ENCODE measurements at places on chromosomes 13 and 19. TPM values are rescaled to one million over a fixed set of nuclear protein-coding genes. Genes with fewer than 3 reads are reported as not detected.

Gene TPTE2
- 0.16 TPM for total RNA-seq

Gene HOMER3
- total RNA-seq, result 27.6 TPM

Gene UQCRFS1
- 27.8 TPM for total RNA-seq

Gene GJB2
- 4.3 TPM for total RNA-seq

Gene PSG1
- total RNA-seq, result not detected

Gene PCDH9
- total RNA-seq, result 3.4 TPM

Gene FGF9
- 1.6 TPM for total RNA-seq

Gene N4BP2L1
- total RNA-seq, result 12.4 TPM

Gene ZFR2
- 0.26 TPM for total RNA-seq

Gene PDE4C
- 11.3 TPM for total RNA-seq

Gene DMPK
- total RNA-seq, result 44.6 TPM

DNA sequence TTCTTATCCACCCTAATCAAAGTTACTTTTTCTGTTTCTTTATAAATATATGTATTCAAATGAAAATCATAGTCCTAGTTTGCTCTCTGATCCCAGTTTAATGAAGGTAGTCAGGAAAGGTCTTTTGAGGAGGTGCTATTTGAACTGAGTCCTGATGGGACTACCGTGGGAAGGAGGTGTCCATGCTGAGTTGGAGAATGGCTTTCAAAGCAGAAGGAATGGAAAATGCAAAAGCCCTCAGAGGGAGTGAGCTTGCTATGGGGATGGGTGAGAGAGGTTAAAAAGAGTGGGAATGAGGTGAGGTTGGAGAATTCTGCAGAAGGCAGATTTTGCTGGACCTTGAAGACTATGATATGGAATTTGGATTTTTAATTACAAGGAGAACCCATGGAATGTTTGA is 193.6 kb downstream of the GPC6 start:
- no peak for DNase-seq

- no peak for DNase-seq
Observed at GRCh38 chr13:46367617-46368327, 19.3 kb downstream of the RUBCNL start.

- no peak for DNase-seq
Observed at GRCh38 chr19:30701178-30701577, 329.0 kb downstream of the ZNF536 start.

DNA sequence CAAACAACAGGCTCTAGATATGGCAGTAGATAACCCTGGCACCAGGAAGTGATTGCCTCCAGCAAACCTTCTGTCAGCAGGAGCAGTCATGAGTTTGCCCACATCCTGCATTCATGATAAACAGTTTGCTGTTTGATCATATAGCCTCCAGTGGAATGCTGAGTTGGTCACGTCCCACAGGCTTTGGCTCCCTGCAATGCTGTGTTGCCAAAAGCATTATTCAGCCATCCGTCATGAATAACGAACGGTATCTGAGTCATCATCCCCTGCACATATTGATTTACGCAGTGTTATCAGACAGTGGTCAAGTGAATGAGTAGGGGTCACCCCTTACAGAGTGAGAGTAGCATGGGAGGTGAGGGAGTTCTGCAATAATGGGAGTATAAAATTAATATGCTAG is 21.9 kb upstream of the ZNF432 start:
- no peak for DNase-seq

DNA sequence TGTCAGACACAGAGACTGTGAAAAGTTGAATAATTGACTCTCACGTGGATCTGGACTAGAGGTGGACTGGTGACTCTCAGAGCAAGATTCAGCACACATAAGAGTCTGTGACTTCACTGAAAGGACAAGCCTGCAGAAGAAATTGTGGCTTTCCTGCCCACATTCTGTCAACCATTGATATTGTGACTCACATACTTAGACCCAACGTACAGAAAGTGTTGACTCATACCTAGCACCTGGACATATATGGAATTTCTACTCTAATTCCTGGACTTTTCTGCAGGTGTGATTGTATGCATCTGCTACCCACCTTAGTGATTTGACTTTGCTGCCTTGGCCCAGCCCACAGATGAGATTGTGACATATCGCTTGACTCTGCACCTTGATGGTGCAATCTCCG is 15.6 kb upstream of the ZNF730 start:
- no peak for DNase-seq

- no peak for DNase-seq
Observed at GRCh38 chr13:111610879-111611278, 290.4 kb downstream of the TEX29 start.

GRCh38 chr19:18415178-18415867 is 3.9 kb upstream of the SSBP4 start:
- DNase-seq, result peak; percentile 83

DNA sequence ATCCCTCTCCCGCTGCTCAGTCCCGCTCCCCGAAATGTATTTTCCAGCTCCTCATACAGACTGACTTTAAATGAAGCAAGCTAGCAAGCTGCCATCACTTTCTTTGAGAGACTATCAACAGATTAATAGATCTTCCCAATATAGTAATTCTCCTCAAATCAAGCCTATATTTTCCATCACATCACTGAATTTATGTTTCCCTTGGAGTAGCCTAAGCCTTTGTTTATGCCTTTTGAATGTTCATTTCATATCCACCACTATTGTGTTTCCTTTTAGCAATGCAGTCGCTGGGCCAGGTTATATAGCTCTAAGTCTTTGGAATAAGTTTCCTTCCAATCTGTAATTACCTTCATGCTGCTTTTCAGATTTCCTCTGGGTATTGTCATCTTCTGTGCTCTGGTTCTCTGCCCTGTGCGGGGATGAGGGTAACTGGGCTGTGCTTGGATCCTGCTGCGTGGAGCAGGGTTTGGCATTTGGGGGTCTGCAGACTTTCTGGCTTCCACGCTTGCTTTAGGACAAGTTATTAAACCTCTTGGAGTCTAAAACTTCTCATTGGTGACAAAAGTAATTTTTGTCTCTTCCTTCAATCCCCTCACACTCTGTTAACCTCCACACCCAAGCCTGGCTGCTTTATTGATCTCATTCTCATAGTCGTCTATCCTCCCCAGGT is 256.9 kb downstream of the DLEU7 start:
- no peak for DNase-seq

GRCh38 chr19:17409990-17410389 is 4.6 kb upstream of the BST2 start:
- DNase-seq, result no peak

- DNase-seq, result no peak
Observed at GRCh38 chr13:38879786-38880185, 110.8 kb downstream of the STOML3 start.

GRCh38 chr13:40629678-40630384 is 36.6 kb downstream of the FOXO1 start:
- no peak for DNase-seq

DNA sequence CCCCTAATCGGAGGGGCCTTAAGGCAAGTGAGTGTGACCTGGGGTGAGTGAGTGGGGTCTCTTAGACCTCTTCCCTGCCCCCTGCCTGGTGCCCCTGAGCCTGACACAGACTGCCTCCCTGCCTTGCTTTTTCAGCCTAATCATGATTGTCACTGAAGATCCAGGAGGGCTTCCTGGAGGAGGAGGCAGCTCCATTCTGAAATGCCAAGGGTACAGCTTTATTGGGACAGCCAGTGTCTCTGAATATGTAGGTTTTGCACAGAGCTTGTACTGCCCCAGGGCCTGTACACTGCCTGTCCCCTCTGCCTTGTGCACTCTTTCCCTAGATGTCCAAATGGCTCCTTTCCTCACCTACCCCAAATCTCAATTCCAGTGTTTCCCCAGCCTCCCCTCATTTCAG is 26.1 kb upstream of the SEMA6B start:
- DNase-seq, result no peak

GRCh38 chr13:61136093-61136492 is 279.6 kb downstream of the PCDH20 start:
- peak; percentile 4 for DNase-seq

- no peak for DNase-seq
Observed at GRCh38 chr19:35083691-35084508, 31.7 kb upstream of the FXYD3 start.

DNA sequence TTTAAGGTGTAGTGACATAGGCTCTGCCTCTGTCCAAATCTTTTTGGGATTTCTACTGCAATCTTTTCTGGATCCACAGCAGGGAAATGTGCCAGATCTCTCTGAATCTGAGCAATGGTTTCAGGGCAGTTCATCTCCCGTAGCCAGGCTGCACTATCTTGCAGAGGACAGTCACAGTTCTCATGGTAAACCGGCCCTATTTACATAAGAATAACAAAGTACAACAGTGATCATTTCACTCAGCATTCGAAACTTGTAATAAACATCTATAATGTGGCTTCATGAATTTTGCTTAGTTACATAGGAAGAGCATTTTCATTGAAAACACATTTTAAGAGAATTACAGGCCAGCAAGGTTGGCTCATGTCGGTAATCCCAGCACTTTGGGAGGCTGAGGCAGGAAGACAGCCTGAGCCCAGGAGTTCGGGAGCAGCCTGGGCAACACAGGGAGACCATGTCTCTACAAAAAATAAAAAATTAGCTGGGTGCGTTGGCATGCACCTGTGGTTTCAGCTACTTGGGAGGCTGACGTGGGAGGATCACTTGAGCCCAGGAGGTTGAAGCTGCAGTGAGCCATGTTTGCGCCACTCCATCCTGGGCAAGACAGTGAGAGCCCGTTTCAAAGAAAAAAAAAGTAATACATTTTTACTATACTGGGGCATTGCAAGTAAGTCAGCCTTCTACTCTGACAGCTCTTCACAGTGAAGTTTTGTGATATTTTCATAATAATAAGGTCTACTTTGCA is 5.0 kb downstream of the POGLUT2 start:
- no peak for DNase-seq

DNA sequence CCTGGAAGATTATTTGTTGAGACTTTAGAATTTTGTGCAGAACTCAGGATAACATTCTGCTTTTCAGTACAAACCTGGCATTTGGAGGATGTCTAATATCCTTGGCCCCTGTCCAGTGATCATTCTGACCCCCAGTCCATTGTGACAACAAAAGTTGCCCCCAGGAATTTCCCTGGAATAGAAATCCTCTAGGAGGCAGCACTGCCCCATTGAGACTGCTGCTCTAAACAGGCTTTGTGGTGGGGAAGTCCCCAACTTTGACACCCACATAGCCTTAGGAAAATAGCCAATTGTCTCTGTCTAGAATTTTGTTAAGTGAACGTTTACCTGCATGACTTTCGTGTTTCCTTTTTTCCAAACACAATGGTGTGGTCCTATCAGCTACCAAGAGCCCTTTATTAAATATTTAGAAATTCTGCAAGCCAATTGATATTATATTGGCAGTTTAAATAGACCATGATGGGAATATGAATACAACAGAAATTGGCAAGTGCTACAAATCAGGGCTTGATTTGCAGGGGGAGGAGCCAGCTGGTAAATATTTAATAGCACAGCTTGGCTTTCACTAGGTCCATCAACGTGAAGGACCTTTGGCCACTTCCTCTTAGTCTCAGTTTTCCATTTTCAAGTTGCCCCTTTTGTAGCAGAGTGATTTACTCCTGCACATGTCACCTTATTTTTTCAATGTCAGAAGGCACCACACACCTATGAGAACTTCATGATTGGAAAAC is 451.7 kb downstream of the EFNB2 start:
- no peak for DNase-seq

DNA sequence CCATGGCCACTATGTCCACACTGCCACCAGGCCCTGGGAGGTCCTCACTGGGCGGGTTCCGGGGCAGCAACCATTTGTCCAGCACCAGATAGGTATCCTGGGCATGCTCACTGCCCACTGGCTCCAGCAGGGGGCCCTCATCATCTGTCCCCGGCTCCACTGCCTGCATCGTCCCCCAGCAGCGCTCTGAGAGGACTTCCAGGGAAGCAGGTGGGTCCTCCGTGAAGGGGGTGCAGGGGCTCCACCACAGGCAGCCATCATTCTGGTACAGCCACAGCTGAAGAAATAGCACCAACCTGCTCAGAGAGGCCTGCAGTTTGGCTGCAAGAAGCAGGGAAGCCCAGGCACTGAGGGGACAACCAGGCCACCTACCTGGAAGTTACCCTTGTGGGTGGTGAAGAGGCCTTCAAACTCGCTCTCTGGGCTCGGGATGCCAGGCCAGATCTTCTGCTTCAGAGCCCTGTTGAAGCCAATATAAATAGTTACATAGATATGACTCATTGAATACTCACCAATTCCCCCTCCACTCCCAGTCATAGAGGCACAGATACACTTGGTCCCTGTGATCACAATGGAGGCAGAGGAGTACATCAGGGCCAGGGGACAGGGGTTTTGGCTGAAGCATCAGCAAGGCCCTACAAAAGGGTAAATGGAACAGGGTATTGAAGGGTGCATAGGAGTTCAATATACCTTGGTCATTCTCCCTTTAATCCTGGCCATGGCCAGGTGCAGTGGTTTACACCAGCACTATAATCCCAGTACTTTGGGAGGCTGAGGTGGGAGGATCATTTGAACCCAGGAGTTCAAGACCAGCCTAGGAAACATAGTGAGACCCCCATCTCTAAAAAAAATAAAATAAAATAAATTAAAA is 4.1 kb downstream of the SWSAP1 start:
- no peak for DNase-seq

DNA sequence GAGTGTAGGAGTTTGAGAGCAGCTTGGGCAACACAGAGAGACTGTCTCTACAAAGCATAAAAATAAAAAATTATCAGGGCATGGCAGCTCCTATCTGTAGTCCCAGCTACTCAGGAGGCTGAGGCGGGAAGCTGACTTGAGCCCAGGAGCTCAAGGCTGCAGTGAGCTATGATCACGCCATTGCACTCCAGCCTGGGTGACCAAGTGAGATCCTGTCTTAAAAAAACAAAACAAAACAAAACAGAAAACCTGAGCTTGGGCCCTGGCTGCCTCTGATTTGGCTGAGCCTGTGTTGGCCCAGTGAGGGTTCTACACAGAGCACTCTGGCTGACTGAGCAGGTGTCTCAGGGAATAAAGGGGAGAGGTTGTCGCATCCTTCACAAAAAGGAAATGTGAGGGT is 8.0 kb downstream of the SLC7A9 start:
- DNase-seq, result no peak

DNA sequence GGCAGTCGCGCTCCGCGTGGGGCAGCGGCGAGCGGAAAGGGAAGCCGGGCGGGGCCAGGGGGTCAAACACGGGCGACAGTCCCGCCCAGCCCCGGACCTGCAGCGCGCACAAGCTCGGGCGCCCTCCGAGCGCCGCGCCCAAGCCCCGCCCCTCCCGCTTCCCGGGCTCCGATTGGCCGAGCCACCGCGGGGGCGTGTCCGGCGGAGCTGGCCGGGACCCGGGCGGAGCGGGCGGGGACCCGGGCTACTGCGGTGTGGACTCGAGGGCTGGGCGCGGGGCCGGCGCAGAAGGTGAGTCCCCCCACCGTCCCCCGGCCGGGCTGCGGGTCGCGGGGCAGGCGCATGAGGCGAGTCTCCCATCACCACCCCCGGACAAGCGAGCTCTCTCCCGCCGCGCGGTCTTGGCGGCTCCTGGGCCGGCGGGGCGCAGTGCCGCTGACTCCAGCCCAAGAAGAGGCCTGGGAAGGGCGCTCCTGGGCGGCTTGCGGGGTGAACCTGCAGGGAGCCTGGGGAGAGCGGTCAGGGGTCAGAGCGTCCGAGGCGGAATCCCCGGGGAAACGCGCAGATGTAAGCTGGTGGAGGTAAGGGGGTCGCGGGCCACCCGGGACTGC is at the start of gene PLEKHF1:
PLEKHF1 (plus strand) TSS at position 247 of the 611 bp plus-strand sequence. CDS start 8,379 bp downstream, outside the sequence.
- peak; percentile 91 for DNase-seq

DNA sequence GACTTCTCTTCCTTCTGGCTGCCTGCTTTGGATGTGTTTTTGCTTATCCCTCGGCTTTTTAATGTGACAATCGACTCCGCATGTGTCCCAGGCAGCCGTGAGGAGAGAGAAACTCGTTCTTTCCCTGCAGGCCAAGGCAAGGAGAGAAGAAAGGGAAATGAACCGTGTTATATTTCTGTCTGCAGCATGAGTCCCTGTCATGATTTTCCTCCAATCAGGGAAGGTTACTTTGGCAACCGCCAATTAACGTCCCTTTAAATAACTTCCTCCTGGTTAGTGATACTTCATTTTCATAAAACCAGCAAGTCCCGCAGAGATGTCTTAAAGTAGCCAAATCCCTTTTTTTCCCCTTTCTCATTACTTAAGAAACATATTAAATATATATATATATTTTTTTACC is 42.6 kb downstream of the RFC3 start:
- no peak for DNase-seq
